ENCODE measurements at places on chromosomes 4 and X.
A peak's percentile ranks its signal among the peaks of the same experiment; 100 is the strongest.

DNA sequence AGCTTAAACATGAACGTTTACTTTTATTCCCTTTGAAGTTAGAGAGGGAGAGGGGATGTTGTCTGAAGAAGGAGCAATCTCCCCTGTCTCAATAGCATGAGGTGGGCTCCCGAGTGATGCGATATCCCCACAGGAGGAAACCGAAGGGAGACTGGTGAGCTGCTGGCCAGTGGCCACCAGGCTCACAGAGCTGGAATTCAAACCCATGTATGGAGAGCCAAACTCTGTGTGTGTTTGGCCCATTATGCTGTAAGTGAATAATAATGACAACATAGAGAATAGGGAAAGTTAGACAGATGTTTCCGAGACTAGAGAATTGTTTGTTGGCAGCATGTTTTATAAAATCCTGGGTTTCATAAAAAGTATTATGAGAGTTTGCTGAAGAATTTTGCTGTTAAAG, 66.1 kb upstream of the CLNK start:
- DNase-seq: no peak

DNA sequence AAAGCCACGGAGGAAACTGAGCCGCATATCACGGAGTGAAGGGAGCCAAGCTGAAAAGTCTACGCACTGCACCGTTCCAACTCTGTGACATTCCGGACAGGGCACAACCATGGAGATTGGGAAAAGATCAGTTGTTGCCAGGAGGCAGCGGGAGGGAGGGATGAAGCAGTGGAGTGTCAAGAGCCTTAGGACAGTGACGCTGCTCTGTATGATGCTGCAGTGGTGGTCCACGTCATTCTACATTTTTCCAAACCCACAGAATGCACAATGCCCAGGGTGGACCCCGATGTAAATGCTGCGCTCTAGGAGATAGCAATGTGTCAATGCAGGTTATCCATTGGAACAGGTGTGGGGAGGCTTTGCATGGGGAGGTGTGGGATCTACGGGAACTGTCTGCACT, 7.5 kb upstream of the WFS1 start:
- no peak for DNase-seq

DNA sequence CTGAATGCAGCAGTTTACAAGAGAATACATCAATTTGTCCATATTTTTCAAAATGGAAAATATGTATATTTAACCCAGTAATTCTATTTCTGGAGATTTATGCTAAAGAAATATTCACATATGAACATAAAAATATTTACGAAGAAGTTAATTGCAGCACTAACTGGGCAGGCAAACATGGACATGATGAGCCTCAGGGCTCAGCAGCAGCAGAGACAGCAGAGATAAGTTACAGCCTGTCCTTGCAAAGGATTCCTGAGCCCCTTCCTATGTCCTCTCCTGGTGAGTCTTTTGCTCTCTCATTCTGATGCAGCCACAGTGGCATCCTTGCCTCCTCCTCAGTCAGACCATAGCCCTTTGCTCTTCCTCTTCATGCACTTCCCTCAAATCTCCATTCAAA, 680.6 kb upstream of the CPEB2 start:
- no peak for DNase-seq

GRCh38 chr4:149168645-149169044, 647.0 kb downstream of the IQCM start:
- DNase-seq: peak; percentile 48

DNA sequence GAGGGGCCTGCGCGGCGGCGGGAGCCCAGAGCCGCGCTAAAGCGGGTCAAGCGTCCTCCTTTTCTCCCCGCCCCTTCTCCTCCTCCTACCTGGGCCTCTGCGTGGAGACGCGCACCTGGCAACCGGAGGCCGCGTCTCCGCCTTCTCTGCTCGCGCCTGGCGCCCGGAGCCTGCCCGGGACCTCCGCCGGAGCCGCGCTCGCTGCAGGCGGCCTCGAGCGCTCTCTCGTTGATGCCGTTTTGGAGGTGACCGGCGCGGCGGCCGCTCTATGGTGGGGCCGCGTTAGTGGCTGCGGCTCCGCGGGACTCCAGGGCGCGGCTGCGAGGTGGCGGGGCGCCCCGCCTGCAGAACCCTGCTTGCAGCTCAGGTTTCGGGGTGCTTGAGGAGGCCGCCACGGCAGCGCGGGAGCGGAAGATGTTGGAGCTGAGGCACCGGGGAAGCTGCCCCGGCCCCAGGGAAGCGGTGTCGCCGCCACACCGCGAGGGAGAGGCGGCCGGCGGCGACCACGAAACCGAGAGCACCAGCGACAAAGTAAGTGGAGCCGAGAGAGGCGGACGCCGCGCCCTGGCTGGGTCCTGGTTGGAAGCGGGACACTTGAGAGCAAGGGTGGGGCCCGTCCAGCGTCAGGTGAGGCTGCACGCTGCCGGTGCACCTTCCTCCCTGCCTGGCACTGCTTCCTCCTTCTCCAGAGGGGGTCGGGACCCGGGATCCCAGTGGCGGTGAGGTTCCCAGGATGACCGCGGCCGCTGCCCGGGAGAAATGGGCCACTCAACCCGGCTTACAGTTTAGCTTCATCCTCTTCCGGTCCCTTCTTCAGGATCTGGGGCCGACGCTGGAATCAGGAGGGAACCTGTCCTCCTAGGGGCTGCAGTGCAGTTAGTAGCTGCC, at the start of gene CDS1:
TSS of gene CDS1 (plus strand) at position 140 of the 888 bp plus-strand sequence. CDS start at position 415, 275 bp downstream.
- DNase-seq: no peak

- peak; percentile 44 for DNase-seq
Observed at GRCh38 chr4:6582889-6583490, 8.0 kb downstream of the MAN2B2 start.

DNA sequence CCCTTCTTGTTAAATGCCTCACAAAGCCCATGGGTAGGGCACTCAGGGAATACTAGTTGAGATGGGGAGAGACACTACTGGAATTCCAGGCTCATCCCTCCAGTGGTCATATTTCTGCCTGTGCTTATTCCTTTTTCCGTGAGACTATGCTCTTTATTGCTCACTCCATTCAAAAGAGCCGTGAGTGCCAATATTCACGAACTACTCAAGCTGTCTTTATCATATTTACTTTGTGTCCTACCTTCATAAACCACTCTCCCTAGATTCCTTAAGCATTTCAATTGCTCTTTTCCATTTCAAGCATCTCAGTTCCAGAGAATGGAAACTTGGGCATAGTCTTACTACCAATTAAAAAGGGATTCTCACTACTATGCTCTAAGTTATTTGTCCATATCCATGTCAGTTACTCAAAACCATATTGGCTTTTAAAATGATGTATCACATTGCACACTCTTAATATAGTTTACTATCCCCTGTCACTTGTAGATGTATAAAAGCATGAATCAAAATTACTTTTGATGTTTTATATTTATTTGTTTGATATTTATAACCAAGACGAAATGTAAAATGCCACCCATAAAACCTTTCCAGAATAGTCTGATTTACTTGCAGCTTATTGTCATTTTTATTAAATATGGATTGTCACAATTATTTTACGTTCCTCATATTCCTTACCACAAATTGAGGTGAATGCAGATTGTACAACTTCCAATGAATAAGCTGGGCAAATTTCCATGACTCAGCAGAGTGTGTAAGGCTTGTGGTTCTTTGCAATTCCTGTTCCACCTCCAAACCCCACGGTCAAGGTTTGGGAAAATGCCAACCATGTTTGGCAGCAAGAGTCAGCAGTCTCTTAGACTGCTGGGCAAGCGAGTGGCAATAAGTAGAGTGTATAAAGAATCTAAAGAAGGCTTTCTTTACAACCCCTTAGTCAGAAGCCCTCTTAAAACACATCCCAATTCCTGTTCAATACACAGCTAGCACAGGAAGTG, 24.4 kb downstream of the ENOX2 start:
- DNase-seq: peak; percentile 91

DNA sequence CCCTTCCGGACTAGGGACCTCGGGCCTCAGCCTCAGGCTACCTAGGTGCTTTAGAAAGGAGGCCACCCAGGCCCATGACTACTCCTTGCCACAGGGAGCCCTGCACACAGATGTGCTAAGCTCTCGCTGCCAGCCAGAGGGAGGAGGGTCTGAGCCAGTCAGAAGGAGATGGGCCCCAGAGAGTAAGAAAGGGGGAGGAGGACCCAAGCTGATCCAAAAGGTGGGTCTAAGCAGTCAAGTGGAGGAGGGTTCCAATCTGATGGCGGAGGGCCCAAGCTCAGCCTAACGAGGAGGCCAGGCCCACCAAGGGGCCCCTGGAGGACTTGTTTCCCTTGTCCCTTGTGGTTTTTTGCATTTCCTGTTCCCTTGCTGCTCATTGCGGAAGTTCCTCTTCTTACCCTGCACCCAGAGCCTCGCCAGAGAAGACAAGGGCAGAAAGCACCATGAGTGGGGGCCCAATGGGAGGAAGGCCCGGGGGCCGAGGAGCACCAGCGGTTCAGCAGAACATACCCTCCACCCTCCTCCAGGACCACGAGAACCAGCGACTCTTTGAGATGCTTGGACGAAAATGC, at the start of gene WAS:
TSS of gene WAS (plus strand) at position 389 of the 572 bp plus-strand sequence. CDS start at position 444, 55 bp downstream.
- DNase-seq: no peak

GRCh38 chr4:183636503-183636902, 22.5 kb downstream of the RWDD4 start:
- no peak for DNase-seq

- peak; percentile 15 for DNase-seq
Observed at GRCh38 chr4:166527500-166527899, 654.5 kb downstream of the TLL1 start.

GRCh38 chr4:153223930-153224329, 19.7 kb downstream of the TRIM2 start:
- DNase-seq: peak; percentile 46

GRCh38 chrX:1554469-1555210, 17.7 kb upstream of the P2RY8 start:
- DNase-seq: no peak

GRCh38 chrX:7143076-7143475, 4.4 kb upstream of the STS start:
- DNase-seq: no peak

DNA sequence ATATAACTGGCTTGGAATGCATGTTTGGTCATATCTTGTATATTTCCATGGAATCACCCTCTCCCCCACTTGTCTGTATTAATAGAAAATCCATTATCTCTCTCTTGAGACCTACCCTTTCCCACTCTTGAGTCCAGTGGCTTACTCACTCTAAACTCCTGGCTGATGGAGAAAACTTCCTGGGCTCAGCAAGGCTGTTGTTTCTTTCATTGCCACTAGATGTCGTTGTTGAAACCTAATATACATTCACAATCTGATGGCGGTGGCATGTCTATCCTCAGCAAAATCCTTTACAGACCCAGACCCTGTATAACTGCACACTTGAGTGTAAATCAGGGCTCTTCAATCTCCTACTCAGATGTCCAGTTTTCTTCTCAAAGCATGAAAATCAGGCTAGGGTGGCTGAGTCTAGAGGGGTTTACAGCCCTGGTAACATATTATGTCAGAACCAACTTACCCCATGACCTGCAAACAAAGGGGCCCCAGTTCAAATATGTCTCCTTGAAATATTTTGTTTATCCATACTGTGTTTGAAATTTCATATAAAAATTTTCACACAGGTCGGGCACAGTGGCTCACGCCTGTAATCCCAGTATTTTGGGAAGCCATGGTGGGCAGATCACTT, 70.0 kb upstream of the FAM241A start:
- DNase-seq: peak; percentile 78

DNA sequence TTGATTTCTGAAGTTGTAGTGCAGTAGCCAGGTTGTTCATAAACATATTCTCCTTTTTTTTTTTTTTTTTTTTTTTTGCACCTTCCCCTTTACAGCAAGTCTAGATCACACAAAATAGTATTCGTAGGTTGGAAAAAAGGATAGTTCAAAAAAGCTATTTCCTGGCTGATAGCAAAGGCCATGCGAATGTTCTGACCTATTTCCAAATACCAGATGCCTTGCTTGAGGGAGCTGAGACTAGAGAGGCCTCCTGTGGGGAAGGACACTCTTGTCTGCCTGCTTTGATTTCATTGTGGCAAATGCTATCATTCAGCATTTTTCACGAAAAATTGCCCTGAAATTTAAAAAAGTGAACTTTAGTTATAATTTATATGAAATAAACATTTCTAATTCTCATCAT, 111.4 kb downstream of the MAD2L1 start:
- no peak for DNase-seq

DNA sequence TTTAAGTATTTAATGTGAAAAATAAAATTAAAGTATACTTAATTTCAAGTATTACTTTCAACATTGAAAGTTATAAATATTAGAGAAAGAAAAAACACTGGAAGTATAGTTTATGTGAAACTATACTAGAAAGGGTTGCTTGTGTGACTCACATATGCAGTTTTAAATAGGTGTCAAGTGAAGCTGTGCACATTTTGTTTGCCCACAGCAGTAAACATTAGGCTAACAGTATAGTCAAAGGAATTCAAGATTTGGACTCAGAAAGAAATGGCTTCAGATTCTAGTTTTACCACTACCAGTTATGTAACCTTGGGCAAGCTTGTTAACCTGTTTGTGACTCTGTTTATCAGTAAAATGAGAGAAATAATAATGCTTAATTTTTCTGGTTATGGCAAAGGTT, 148.2 kb downstream of the FAM47B start:
- no peak for DNase-seq

- DNase-seq: peak; percentile 86
Observed at GRCh38 chr4:101419336-101420135, 72.2 kb upstream of the PPP3CA start.

GRCh38 chr4:163590103-163590502, 95.6 kb downstream of the TMA16 start:
- DNase-seq: no peak

DNA sequence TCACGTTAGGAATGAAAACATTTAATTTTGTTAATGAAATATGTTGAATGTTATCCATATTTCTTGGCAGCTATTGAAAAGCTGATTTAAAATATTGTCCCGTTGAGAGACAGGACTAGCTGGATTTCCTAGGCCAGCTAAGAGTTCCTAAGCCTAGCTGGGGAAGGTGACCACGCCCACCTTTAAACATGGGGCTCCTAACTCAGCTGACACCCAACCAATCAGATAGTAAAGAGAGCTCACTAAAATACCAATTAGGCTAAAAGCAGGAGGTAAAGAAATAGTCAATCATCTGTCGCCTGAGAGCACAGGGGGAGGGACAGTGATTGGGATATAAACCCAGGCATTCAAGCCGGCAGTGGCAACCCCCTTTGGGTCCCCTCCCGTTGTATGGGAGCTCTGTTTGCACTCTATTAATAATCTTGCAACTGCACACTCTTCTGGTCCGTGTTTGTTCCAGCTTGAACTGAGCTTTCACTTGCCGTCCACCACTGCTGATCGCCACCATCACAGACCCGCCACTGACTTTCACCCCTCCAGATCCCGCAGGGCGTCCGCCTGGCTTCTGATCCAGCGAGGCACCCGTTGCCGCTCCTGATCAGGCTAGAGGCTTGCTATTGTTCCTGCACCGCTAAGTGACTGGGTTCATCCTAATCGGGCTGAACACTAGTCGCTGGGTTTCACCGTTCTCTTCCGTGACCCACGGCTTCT, 308.9 kb downstream of the GLUD2 start:
- DNase-seq: no peak

GRCh38 chr4:16083241-16084191, at the start of gene PROM1:
Gene PROM1, minus strand, starts transcription at chr4:16084023. Its CDS starts 8,117 bp downstream, at chr4:16075906.
- no peak for DNase-seq

GRCh38 chr4:155881555-155881954, 15.5 kb upstream of the ASIC5 start:
- no peak for DNase-seq

- DNase-seq: peak; percentile 10
Observed at GRCh38 chr4:22688236-22688635, 4.5 kb upstream of the GBA3 start.
